ENCODE measurements at places on chromosomes 1 and 21.
A peak's percentile ranks its signal among the peaks of the same experiment; 100 is the strongest.

DNA sequence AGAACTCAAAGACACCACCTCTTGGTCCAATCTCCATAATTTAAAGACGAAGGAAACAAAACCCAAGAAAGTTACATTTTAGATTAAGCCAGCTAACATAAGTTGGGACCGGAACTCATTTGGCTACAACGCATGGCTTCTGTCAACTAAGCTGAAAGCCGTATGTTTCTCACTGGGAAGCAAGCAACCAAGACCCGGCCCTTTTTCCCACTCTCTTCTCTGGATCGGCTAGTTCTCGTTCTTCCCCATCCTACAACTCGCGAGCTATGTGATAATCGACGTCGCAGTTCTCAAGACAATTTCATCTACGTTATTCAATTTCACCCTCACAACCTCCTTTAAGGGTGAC is 601 bp downstream of the CCT8 start:
- no peak for DNase-seq

- DNase-seq = no peak
These were observed 827 bp downstream of the PRKCZ start for GRCh38 chr1:2050793-2051682.

DNA sequence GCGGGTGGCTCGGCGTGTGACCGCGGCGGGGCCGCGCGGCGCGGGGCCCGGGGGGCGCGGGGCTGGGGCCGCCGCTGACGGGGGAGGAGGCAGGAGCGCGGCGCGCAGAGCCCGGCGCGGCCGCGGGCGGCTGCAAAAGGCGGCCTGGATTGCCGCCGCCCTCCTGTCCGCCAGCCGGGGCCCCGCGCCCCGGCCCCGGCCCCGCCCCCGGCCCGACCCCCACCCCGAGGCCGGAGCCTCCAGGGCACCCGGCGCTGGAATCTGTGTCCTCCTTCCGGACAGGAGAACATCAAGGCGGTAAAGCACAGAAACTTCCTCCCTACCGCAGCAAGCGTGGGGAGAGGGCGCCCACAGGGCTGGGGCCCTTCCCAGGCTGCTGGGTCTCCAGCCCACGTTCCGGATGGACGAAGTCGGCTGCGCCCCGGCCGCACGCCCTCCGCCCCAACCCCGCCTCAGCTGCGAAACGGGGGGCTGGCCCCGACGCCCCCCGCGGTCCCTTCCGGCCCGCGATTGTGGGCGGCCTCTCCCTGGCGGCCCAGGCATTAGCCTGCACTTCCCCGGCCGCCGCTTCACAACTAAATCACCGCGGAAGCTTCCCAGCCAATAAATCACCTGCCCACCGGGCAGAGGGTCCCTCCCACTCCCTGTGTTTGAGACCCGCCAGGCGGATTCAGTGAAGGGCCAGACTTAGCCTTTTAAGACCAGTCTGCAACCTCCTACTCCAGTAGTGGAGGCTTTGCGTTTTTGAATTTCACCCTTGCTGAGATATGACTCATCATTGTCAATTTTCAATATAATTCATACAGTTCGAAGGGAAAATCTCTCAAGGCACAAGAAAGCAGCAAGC is 106.0 kb downstream of the SLC45A1 start:
- DNase-seq = peak; percentile 37

GRCh38 chr1:25065321-25065721 is 135.2 kb upstream of the RUNX3 start:
- DNase-seq = no peak

GRCh38 chr1:95127380-95127779 is 10.2 kb downstream of the TLCD4 start:
- no peak for DNase-seq

DNA sequence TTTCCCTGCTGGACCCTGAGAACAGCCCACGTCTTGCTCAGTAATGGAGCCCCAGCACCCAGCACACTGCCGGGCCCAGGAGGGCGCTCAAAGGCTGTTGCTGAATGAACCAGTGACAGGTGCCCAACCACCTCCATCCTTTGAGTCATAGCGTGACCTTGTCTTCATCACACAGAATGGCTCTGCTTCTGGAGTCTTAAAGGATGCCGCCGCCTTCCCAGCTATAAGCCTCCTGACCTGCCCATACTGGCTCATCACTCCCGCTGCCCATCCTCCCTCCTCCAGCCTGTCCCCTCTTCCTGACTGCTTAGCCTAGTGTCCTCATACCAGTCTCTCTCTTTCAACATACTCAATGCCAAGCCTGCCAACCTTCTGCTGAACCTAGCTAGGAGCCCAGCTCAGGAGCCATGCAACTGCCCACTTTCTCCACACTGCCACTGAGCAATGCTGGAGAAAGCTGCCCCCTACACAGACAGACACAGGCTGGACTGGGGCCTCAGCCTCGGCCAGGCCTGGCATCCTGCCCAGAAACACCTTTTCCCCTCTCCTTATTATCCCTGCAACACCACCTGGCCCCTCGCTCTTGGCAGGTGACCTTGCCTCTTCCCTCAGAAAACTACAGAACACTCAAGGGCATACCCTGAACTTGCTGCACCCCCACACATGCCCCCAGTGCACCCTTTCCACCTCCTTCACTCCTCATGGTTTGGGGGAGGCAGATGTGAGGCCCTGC is 14.1 kb downstream of the TTC39A start:
- no peak for DNase-seq

GRCh38 chr1:28833381-28833780 is 21.4 kb downstream of the OPRD1 start:
- DNase-seq = no peak

- DNase-seq = no peak
These were observed 88.8 kb upstream of the TTC34 start for GRCh38 chr1:2890221-2890850.

- DNase-seq = no peak
These were observed 5.3 kb downstream of the DFFA start for GRCh38 chr1:10467078-10467477.

GRCh38 chr1:11131816-11132215 is 32.1 kb upstream of the EXOSC10 start:
- DNase-seq = no peak

- no peak for DNase-seq
These were observed 52.0 kb upstream of the SMYD2 start for GRCh38 chr1:214228976-214229375.

DNA sequence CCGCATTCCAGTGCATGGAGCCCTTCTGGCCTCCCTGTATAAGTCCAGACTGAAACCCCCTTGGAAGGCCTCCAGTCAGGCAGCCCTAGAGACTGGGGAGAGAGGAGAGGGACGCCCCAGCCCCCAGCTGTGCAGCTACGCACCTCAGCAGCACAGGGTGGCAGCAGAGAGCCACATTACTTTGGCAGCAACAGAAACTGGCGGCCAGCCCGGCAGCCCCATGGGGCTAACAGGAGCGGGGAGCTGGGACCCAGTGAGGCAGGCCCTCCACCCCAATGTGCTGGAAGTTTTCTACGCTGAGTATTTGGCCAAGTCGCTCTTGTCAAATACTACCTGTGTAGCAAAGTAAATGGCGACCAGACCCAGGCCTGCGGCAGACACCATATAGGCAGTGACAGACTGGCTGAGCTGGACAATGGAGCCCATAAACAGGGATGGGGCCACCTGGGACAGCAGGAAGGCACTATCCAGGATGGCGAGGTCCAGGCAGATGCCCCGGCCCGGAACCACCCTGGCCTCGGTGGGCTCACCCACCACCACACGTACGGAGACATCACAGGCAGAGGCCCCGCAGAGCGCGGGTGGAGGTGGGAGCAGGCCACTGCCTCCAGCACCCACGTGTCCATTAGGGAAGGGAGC is 21.2 kb downstream of the SLC45A3 start:
- peak; percentile 89 for DNase-seq

- DNase-seq = no peak
These were observed 157.1 kb downstream of the DSCAM start for GRCh38 chr21:40689840-40690360.

DNA sequence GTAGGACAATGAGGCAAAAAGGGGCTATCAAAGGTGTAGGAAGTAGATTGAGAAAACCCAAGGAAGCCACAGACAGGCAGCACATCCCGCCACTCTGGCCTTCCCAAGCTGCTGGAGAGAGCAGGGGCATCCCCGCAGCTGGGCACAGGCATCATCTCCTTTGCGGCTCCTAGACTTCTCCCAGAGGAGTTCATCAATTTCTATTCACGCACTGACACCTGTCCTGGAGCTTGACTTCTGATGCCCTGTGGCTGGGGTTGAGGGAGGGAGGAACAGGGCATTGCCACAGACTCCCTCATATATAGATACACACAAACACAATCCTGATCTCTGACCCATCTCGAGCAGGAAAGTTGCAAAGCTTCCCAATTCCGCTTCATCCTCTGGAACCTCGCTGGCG is 1.9 kb upstream of the TFAP2E start:
- no peak for DNase-seq

- no peak for DNase-seq
These were observed 157.6 kb downstream of the EDEM3 start for GRCh38 chr1:184596950-184597645.

GRCh38 chr1:108071601-108072000 is 106.6 kb upstream of the VAV3 start:
- DNase-seq = no peak

- DNase-seq = no peak
These were observed 238.0 kb downstream of the NTNG1 start for GRCh38 chr1:107378866-107379265.

DNA sequence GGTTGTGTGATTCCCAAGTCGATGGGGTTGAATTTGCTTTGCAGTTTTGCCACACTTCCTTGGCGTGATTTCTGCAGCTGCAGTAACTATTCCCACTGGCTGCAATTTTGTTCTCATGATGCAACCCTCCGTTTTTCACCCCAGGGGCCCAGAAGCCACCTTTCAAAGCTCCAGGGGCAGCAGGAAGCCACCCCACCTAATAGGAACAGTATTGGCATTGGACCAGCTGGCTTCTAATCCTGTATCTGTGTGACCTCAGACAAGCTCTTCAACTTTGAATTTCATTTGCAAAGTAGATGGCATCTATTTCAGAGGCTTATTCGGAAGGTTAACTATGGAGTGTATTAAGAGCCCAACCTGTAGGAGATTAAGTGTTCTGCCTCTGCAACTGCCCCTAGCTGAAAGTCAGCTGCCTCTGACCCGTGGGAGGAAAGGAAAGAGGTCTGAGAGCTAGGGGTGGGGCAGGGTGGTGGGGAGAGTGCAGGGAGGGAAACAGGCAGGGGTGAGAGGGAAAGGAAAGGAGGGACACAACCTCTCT is 12.6 kb downstream of the C1orf115 start:
- DNase-seq = no peak

- no peak for DNase-seq
These were observed 20.0 kb downstream of the UBASH3A start for GRCh38 chr21:42423685-42424084.

DNA sequence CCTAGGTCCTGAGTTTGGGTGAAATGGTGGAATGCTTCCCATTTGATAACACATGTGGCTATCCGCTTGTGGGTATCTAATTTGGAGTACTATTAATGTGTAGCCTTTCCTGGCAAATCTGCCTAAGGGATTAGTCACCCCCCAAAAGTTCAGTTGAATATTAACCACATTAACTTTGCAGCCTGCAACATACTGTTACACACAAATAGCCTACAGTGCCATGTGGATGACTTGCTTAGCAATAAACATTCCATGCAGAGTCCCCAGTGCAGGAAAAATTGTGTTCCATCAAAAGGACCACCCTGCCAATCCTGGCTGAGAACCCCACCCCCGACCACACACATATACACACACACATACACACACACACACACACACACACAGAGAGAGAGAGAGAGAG is 303.3 kb upstream of the ESRRG start:
- DNase-seq = no peak

- DNase-seq = no peak
These were observed 19.6 kb downstream of the SKI start for GRCh38 chr1:2247760-2248126.

DNA sequence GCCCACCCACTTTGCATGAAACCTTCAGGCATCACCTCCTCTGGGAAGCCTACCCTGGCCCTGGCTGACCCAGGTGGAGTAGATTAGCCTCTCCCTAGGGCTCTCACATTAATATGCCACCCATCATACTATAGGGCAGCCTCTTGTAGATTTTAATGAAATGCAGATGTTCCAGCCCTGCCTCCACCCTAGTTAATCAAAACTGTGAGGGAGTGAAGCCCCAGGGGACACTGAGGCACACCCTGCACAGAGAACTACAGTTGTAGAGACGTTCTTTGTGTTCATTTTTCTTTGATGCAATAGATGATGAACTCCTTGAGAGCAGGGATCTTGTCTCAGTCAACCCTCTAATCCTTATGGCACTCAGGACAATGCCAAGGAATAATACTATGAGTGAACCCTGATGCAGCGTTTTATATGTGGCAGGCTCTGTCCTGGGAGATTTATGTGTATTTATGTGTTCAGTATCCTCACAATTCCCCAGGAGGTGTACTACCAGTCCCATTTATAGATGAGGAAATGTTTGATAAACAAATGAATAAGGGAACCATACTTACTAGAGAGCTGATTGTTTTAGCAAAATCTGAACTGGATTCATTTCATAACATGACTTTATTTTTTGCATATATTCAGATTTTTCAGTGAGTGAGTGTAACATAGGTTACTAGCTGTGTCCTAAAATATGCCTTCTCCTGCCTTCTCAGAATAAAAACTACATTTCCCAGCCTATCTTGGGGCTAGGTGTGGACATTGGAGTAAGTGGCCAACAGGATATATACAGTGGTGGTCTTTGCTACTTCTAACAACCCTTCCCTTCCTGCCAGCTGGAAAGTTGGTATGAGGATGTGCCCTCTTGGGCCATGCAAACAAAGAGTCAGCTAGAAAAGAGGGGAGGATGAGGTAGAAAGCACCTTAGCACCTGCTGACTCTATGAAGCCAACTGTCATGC is 23.5 kb upstream of the PRELP start:
- DNase-seq = no peak

DNA sequence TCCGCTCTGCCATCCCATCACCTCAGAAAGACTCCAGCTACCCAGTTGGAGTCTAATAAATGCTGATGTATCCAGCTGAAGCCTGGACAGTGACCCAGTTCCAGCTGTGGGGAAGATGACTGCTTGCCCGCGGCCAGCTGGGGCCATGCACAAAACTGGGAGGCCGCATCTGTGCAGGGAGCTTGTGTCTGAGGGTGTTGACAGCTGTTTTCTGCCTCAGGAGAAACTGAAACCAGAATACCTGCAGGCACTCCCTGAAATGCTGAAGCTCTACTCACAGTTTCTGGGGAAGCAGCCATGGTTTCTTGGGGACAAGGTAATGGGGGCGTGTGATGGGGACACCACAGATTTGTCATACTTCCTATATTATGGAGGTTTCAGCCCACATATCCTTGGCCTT is 3.2 kb downstream of the GSTM2 start:
- no peak for DNase-seq

- DNase-seq = no peak
These were observed 73.7 kb downstream of the PDE4B start for GRCh38 chr1:65866439-65866838.

- no peak for DNase-seq
These were observed 593.4 kb downstream of the PTPRU start for GRCh38 chr1:29829448-29830344.

GRCh38 chr1:88647749-88648415 is 36.2 kb upstream of the PKN2 start:
- DNase-seq = no peak

- no peak for DNase-seq
These were observed 3.7 kb downstream of the KNCN start for GRCh38 chr1:46547481-46548383.

All from GM12892 (cell line).